Stimulated activated CD4-positive, alpha-beta T cell treated with anti-CD3 and anti-CD28 coated beads, Interleukin-4, amount 100 ng/mL, for 4 hours (primary cell): ENCODE measurements at places on chromosomes 4 and X.

DNA sequence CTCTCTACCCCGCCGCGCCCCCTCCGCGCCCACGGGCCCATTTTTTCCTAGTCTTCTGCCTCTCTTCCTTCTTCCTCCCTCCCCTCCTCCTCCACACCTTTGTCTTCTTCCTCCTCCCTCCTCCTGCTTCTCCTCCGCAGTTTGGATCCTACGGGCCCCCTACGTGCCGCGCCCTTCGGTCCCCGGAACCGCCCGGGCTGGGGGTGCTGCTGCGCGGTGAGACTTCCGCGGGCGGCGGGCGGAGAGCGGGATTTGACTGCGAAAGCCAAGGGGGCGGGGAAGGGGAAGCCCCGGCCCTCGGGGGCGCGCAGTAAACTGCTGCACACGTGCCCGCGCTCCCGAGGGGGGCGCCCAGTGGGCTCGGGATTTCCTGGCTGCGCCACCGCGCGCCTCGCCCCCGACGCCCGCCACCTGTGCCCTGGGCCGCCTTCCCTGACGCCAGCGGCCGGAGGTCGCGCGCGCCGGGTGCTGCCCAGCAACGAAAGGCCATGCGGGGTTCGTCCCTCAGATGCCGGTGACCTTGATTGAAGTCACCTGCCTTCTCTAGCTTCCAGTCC lies 3.3 kb upstream of the NKX3-2 start:
- DNase-seq, result peak; percentile 40

DNA sequence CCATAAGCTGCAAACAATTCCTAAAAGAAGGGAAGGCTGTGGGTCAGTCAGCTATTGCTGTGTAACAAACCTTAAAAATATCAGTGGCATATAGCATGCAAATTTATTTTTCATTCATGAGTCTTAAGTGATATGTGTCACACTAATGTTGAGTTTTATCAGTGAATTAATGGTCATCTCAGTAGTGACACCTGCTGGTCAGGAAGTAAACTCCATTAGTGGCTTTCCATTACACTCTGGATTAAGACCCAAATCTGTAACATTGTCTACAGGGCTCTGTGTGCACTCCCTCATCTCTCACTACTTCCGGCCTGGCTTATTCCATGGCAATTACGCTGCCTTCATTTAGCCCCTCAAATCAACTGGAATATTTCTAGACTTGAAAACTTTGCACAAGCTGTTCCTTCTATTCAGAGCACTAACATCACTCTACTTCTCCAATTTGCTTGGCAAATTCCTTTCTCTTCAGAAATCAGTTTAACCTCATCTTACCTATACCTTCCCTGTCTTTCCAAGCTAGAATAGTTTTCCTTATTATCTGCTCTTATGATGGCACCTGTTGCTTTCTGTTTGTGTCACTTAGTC lies 217.3 kb upstream of the TAPT1 start:
- DNase-seq, result no peak

DNA sequence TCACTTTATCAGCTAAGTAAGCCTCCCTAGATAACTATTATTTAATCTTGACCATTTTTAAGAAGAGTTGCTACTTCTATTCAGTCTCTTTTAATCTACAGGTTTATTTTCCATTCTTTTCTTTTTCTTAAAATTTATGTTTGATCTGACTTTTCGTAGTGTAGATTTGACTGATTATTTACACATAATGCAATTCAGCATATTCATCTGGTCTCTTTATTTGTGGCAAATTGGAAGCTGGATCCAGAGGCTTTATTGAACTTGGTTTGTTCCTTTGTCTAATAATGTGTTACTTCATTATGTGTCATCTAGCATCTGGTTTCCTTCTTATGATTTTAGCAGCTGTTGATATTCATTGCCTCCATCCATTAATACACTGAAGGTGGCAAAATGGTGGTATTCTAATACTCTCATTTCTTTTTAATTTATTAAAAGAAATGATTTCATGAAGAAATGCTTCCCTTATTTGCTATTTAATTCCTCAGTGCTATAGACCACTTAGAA lies 113.0 kb downstream of the FBXW7 start:
- no peak for DNase-seq

DNA sequence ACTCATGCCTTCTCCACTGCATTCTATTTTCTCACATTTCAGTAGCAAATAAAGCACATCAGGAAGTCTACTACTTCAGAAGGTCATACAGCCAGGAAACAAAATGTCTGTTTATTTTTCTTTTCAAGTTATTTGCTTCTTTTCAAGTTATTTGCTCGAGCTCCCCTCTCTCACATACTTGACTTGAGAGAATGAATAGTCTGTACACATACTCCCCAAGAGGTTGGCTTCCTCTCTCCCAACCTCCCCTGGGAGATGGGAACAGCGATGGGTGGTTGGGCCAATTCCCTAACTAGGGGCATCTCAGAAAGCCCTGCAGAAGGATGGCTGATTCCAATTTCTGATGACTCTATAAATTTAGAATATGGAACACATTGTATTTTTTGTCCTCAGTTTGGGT lies 64.7 kb upstream of the PTPN13 start:
- DNase-seq, result no peak

DNA sequence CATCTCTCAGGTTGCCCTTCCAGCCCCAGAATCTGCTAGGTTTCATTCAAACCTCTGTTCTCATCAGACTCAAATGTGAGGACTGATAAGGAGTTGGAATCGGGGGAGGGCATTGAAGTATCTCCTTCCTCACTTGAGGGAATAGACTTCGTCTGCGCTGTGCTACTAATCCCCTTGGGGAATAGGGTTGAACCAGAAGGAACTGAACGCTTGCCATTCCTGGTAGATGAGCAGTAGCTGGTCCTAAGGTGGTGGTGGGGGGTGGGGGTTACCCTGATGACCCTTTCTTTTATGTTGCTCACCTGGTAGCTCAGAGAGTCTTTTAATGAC lies 692 bp upstream of the SLC9A7 start:
- DNase-seq, result no peak

GRCh38 chrX:9420275-9421265 lies 44.3 kb upstream of the TBL1X start:
- DNase-seq, result no peak

GRCh38 chr4:98722000-98722399 lies 63.6 kb upstream of the TSPAN5 start:
- DNase-seq, result no peak

DNA sequence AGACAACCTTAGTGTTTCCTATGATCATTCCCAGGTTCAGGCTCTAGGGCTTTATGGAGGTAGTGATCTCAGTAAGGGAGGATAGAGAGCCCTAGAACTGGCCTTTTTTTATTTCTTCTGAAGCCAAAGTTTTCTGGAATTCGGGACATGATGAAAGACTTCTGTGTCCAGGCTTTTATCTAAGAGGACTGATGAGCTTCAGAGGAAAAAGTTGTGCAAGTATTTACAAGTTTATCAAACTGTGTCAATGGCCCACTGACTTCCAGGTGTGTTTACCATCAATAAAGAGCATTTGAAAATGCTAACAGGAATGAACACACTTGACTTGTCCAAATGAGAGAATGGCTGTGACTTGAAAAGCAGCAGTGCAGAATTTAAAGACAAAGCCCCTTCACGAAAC lies 254.6 kb downstream of the DCTD start:
- no peak for DNase-seq

- no peak for DNase-seq
Observed at GRCh38 chr4:17033025-17033767, 134.8 kb upstream of the LDB2 start.

- DNase-seq, result no peak
Observed at GRCh38 chr4:22356987-22357596, 158.8 kb downstream of the ADGRA3 start.
